ENCODE measurements at places on chromosomes 4 and X.

DNA sequence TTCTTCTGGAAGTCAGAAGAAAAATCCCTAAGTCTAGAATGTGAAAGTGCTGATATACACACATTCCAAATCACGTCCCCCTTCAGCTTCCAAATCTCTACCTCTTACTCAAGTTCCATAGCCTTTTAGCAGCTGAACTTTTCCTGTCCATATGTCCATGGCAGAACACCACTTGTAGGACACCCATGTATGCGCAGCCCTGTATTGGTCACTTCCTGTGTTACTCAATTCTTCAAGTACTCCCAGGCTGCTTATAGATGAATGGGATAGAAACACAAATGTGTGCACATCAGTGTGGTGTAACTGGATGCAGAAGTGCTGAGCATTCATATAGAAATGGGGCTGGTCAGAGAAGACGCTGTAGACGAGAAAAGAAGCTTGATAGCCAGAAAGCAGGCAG is 18.8 kb downstream of the SRPX2 start:
- DNase-seq = peak; percentile 61

DNA sequence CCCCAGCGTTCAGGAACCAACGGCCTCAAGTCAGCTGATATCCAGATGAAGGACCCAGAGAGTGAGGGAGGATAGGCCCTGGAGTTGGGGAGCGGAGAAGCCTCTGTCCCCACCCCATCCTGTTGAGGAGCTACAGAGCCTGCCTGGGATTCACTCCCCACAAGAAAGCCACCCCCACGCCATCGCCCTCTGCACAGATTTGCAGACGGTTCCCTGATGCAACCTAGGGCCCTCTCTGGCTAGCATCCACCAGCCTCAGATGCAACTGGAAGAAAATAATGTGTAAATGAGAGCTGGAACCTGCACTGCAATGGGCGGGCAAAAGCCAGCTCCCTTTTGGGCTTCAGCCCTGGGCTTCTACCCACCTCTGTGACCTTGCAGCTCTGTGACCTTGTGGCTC is 185.6 kb downstream of the BCOR start:
- DNase-seq = no peak

DNA sequence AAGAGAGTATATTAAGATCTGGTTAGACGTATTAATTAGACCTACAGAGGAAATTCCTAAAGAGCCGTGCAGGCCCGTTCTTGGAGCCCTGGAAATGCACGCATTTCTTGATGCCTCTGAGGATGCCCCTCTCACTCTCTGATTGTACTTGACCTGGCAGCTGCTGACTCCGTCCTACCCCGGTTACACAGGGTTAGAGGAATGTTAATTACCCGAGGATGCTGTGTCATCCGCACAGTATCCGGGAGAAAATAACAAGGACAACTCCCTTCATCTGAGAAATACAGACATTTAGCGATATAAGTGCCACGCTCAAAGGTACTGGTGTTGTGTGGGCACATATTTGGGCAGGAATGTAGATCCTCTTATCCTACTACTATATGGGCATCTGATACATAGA is 404.6 kb upstream of the FAT1 start:
- DNase-seq = peak; percentile 93

DNA sequence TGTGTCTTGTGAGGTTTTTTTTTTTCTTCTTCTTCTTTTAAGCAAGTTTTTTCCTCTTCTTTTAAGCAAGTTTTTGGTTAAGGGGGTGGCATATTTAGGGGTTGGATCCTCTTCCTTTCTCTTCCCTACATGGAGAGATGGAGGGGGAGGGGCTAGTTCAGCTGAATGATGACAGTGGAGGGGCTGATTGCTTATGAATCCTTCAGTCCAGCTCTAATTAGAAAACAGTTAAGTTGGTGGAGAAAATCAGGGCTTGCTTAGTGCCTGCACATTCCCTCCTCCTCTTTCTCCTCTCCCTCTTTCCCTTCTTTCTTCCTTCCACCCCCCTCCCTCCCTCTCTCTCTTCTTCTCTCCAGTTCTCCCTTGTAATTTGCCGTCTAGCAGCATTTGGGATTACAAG is 4.4 kb upstream of the HAND2 start:
- DNase-seq = no peak

DNA sequence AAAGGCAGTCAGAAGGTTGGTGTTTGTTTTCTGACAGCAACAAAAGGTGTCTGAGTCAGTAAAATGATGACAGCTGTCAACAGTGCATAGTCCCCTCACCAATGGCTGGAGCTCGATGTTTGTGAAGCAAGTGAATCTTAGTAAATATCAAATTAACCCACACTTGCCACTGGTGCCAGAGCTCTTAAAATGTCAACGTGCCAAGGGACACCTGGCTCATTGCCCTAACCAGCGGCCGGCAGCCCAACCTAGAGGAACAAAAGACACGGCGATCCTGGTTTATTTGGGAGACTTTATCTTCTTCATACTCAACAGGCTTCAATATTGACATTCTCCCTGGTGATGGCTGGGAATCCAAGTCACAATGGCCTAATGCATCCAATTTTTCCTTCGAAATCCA is 143.4 kb downstream of the CPEB2 start:
- no peak for DNase-seq

DNA sequence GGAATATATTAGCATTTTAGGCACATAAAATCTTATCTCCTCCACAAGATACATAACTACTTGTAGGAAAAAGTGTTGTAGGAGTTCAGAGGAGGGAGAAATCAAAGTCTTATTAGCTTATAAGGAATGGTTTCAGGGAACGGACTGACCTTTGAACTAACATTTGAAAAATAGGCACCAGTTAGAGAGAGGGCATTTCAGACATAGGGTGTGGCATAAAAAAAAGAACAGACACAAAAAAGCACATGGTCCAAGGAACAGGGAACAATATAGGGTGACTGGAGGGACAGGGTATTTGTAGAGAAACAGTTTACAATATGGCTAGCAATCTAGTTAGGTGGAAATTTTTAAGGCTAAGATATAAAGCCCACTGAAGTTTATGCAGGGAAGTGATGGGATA is 6.4 kb downstream of the ABCB7 start:
- DNase-seq = no peak

- no peak for DNase-seq
Measured at GRCh38 chrX:118824173-118824730, 628 bp downstream of the ZCCHC12 start.

GRCh38 chr4:113471146-113471860 is 290.2 kb downstream of the CAMK2D start:
- DNase-seq = no peak

DNA sequence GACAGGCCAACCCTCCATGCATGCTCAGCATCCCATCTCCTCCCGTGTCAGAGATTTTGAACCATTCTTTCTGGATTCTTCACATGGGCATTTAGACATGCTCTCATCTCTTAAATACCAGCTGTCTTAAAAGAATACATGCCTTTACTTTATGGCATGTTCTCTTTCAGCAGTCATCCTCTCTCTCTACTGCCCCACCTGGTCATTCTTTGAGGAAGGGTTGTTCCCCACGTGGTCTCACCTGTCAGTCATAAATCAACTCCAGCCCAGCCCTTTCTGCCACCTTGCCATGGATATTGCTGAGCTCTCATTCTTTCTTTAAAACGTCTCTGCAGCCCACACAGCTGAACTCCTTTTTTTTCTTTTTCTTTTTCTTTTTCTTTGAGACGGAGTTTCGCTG is 111.3 kb downstream of the ARHGAP10 start:
- DNase-seq = peak; percentile 32

GRCh38 chr4:185352741-185353140 is 43.0 kb downstream of the LRP2BP start:
- DNase-seq = no peak

GRCh38 chrX:118508635-118509034 is 13.0 kb downstream of the DOCK11 start:
- DNase-seq = no peak

GRCh38 chrX:129737916-129738315 is 863 bp upstream of the XPNPEP2 start:
- DNase-seq = peak; percentile 79

GRCh38 chr4:2058264-2059045 is 672 bp upstream of the NAT8L start:
- no peak for DNase-seq

GRCh38 chr4:142353149-142353738 is 492.9 kb downstream of the INPP4B start:
- peak; percentile 71 for DNase-seq

DNA sequence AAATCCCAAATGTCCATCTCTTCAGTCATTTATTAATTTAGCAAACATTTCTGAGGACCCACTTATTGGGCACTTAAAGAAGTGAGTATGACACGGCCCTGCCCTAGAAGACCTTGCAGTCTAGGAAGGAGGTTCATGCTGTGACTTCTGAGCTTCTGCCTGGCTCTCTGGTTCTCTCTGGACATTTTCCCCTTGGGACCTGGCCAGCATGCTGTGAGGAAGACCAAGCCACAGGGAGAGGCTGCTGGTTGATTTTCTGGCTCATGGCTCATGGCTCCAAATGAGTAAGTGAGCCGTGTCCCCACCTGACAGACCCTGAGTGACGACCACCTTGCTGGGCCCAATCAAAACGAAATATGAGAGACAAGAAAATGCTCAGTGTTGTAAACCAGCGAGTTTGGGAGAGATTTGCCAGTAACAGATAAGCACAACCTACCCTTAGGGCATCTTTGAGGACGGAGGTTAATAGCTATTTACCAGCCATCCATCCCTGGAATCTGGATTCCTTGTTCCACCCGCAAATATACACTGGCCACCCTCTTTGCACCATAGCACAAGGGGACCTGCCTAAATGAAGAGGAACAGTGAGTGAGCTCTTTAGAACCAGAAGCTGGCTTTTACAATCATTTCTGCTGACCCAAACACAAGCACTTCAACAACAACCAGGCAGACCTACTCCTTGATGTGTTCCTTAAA is 876 bp downstream of the MPP1 start:
- DNase-seq = no peak

DNA sequence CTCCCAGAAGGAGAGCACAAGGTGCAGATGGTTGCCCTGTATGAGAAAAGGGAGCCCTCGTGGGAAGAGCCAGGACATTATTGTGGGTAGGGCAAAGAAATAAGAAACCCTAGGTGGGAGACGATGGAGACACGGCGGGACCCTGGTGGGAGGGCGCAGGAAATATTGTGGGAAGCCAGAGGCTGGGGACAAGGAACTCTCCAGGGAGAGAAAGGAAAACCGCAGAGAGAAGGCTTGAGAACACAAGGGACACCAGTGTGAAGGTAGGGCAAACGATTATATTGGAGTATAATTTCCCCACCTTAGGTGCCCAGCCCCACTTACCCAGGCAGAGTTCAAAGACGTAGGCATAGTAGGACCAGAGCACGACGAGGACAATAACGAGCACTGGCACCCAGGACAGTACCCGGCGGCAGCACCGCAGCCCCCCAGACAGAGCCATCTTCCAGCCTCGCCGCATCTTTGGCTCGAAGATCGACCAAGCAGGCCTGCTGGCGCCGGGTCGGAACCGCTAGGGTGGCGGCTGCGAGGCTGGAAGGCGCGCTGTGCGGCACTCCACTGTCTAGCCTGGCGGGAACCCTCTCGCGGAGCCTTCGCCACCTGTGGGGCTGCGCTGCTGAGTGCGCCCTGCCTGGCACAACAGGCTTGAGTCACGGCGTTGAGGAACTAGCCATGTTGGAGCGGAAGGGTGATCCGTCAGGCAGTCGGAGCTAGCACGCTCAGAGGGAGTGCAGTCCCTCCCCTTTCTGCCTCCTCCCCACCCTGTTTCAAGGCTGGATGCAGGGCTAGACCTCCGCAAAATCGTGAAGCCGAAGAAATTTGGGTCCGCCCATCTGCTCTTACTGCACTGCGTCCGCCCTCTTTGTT is at the start of gene ZDHHC15:
TSS of gene ZDHHC15 (minus strand) at position 473 of the 867 bp plus-strand sequence. CDS start at position 460, 13 bp downstream.
- DNase-seq = peak; percentile 33

DNA sequence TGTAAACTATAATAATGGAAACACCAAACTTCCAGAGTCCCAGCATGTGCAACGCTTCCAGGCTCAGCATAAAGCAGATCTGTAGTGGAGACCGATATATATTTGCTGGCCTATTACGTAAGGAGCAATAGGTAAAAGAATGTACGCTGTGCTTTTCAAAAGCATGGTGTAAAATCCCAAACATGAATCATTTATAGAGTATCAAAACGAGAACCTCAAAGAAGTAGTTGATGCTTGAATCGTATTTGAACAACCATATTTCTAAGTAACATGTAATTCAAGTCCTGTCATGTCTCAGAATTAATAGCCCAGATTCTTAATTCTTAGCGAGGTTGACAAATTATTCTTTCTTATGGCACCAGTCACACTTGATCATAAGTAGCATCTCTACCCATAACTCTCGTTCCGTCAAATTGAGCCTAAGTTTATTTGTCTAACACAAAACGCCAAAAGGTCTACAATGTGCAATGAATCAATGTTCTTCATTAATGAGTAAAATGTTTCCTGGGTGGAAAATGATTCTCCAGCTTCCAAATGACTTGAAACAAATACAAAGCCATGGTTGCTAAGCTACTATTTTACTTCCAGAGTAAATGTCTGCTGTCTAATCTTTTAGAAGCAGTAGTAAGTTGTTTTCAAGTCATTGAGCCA is 811.5 kb upstream of the FRG1 start:
- peak; percentile 12 for DNase-seq

- no peak for DNase-seq
Measured at GRCh38 chrX:152892499-152892898, 5.4 kb upstream of the ZNF185 start.

- DNase-seq = peak; percentile 53
Measured at GRCh38 chrX:373641-374471, 12.9 kb downstream of the PPP2R3B start.

All from epithelial cell of esophagus (primary cell).